ENCODE measurements at places on chromosomes 3 and 15. TPM values are rescaled to one million over a fixed set of nuclear protein-coding genes. Genes with fewer than 3 reads are reported as not detected.

- DNase-seq, result no peak
These were observed 102.8 kb downstream of the TBC1D2B start for GRCh38 chr15:77974416-77975331.

DNA sequence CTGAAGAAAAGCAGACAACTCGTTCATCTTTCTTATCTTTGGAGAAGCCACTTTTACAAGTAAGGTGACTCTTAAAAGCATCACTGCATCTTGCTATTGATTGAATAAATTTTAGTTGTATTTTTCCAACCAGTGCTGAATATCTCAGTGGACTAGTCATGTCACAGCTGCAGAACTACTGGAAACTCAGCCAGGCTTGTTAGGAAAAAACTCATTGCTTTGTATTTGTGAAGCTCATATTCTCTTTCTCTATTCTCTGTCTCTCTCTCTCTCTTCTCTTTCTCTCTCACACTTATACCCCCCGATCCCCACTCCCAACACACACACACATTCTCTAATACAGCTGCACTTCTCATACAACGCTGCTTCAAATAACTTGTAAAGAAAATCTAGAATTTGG is 104.3 kb downstream of the WDR76 start:
- no peak for DNase-seq

GRCh38 chr3:101890716-101891115 is 41.4 kb downstream of the NFKBIZ start:
- no peak for DNase-seq

- DNase-seq, result no peak
These were observed 124.9 kb downstream of the ZBTB20 start for GRCh38 chr3:115022199-115022598.

DNA sequence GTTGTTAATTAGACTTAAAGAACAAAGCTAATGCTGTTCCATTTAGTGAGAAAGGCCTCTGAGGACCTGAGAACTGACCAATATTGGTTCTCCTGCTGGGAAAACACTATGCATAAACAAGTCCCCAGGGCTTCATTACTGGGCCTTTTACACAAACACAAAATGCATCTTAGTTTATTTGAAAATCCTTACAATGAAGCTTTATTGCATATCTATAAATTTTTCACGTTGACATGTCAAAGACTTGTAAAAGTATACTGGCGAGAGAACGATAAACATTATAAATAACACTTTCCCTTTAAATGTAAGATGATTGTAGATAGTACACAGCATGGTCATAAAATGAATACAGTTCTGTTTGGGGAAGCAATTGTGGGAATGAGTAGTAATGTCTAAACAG is 151.7 kb downstream of the ROBO2 start:
- DNase-seq, result no peak

GRCh38 chr3:29527246-29527645 is 246.4 kb downstream of the RBMS3 start:
- no peak for DNase-seq

DNA sequence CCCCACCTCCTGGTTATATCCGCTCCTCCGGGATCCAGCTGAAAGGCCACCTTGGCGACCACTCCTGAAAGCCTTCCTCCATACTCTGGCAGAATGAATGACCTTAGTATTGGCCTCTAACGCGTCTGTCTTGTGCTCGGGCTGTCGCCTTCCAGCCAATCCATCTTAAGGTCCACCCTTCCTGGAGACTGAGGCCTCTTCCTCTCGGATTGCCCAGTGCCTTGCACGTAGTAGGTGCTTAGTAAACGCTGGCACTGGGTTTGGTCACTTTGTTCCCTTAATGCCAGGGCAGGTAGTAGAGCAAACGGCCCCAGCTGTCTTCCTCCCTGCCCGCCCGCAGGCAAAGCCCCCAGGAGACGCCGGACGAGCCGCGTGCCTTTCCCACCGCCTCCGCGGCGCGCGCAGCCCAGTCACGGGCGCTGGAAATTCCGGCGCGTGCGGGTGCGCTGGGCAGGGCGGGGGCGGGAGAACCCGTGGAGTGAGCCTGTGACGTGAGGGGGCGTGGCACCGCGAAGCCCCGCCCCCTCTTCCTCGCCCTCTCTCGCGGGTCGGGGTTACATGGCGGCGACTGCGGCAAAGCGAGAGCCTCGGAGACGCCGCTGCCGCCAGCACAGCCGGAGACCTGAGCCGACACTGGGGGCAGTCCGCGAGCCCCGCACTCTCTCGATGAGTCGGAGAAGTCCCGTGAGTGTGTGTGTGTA is at the start of gene MAPK6:
Gene MAPK6, plus strand, starts transcription at position 527 of the 701 bp plus-strand sequence. CDS start 27,242 bp downstream, outside the sequence.
- DNase-seq, result peak; percentile 96

- DNase-seq, result no peak
These were observed 117.8 kb upstream of the KCNH8 start for GRCh38 chr3:19030522-19030839.

- DNase-seq, result no peak
These were observed 354.5 kb upstream of the TPRG1 start for GRCh38 chr3:188817103-188817934.

- DNase-seq, result peak; percentile 80
These were observed 1.9 kb upstream of the ALS2CL start for GRCh38 chr3:46695177-46695961.

DNA sequence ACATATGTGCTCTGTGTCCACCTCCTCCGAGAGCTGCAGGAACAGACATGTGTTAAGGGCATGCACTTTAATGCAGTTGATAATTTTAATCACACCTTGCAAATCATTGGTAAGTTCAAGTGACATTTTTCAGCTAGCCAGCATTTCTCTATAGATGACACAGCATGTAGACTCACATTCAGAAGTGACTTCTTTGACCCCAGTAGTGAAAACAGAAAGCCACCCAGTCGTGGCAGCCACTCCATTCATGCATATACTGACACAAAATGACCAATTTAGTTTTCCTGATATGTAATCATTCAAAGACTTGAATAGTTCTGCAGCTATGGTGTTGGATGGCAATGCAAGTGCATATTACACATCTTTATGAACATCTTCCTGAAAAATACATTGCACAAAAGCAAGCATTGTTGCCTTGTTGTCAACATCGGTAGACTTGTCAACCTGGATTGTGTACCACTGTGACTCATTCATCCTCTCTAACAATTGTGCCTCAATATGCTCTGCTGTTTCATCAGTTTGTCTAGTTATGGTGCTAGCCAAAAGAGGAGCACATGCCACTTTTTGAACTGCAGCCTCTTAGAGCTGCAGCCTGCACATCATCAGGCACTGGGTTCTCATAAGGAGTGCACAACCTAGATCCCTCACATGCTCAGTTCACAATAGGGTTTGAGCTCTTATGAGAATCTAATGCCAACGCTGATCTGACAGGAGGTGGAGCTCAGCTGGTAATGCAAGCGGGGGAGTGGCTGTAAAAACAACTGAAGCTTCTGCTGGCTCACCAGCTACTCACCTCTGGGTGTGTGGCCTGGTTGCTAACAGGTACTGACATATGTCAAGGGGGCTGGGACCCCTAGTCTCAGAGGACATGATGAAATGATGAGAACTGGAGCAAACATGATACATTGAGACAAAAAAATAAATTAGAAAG is 622.0 kb downstream of the PYDC2 start:
- no peak for DNase-seq

- no peak for DNase-seq
These were observed 34.3 kb downstream of the GOLIM4 start for GRCh38 chr3:168061332-168061996.

DNA sequence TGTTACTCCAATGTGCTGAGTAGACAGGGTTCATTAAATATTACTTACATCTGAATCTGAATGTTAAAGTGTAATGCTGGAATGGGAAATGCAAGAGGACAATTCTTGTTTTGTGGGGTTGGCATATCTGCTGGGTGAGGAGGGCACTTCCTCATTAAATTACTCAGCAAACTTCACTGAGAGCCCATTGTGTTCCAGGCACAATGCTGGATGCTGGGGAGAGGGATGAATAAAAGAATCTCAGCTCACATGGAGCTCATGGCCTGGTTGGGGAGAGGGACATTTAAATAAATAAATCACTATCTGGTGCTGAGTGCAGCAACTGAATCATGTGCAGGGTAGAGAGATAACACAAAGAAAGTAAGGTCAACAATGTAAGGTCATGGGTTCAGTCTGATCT is 199.2 kb upstream of the CFAP20DC start:
- no peak for DNase-seq

DNA sequence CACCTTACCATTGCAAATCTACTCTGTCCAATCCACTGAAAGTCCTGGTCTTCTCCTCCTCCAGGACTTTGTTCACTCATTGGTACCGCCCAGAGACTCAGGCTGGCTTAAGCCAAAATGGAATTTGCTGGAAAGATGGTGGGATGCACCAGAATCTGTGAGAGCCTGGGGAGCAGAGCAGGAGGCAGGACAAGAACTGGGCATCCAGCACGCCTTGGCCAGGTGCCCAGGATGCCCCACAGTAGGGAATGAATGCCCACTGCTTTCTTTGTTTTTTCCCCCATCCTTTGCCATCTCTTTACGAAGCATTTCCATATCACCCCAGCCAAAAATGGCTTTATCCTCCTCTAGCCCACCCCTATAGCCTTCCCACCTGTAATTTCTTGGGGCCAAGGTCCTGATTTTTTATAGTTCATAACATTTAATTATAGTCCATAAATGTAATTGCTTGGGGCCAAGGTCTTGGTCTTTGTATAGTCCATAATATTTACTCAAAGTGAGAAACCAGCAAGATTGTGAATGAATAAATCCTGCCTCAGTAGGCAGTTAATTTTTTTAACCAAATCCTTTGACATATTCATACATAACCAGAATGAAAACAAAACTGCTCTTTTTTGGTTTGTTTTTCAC is 23.3 kb upstream of the IREB2 start:
- no peak for DNase-seq

GRCh38 chr15:96052154-96052553 is 278.3 kb upstream of the NR2F2 start:
- no peak for DNase-seq

Gene GORASP1
- 44.5 TPM for total RNA-seq

Gene TRAT1
- 0.15 TPM for total RNA-seq

Gene CAPN7
- total RNA-seq, result 26.8 TPM

Gene IMPG2
- 0.64 TPM for total RNA-seq

Gene SEMA3G
- total RNA-seq, result 6.3 TPM

Gene SAMMSON
- not detected for total RNA-seq
